Amniotic epithelial cell (primary cell): ENCODE measurements at places on chromosomes 5 and 9.

- DNase-seq = no peak
Measured at GRCh38 chr9:4842734-4843133, 50.0 kb downstream of the RCL1 start.

DNA sequence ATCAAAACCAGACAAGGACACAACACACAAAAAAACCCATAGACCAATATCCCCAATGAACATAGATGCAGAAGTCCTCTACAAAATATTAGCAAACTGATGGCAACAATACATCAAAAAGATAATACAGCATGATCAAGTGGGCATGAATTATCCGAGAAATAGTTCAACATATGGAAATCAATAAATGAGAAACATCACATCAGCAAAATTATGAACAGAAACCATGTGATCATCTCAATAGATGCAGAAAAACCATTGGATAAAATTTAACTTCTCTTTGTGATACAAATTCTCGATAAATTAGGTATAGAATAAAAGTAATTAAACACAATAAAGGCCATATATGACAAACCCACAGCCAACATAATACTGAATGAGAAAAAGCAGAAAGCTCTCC, 69.6 kb downstream of the C9 start:
- DNase-seq = no peak

DNA sequence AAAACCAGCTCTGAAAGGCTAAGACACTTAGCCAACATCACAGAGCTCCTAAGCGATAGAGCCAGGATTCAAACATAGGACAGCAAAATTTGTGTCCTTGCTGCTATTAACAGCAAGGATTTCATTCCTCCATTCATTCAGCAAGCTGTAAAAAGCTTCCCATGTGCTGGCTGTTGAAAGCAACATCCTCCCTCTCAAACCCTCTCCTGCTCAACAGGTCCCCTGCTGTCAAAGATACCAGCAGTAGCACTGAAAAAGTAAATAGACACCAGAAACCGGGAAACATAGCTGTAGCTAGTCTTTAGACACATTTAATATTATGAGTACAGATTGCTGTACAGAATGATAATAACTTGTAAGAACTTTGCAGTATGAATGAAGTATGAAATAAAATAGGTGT, 52.6 kb upstream of the ADAMTSL1 start:
- no peak for DNase-seq

GRCh38 chr9:12815888-12816287, 41.1 kb downstream of the LURAP1L start:
- DNase-seq = peak; percentile 76

DNA sequence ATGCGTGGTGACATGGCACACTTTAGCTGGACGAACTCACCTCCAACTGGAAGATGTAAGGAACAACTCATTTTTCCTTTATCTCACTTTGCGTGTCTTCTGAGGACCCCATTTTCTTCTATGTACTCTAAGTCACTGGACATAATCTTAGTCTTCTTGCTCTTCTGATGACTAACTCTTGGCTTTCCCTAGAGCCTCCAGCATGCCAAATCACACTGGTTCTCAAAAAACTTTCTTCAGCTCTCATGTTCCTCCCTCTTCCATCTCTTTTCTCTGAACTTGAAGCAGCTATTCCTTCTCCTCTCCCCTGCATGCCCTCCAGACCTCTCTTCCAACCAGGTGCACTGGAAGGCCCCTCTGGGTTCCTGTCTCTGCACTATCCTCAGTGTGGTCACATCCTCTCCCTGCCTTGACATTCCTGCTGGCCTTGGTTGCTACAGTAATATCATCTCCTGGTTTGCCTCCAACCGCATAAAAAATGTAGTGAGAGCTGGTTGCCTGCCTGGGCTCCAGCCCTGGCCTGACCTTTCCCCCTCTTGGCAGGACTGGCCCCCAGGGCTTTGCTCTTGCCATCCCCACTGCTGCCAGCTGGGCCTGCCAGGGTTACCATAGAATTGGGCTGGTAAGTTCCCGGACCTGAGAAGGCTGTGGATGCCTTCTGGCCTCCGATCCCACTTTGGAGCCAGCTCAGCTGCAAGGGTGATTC, 44.8 kb upstream of the BNC2 start:
- no peak for DNase-seq

DNA sequence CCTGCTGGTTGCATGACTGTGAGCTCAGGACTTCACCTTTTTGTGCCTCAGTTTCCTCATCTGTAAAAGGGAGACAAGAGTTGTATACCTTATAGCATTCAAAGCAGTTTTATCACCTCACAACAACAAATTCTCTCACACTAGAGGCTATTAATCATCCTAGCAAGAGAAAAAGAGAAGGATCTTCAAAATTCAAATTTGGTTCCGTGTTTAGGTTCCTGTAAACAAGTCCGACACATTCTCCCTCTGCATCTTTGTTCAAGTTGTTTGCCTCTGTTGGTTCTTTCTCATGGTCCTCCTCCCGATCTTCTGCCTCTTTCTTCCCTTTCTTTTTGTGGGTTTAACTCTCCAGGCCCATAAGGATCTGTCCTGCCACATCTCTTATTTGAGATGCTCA, 218.0 kb downstream of the PIK3R1 start:
- DNase-seq = no peak

- DNase-seq = peak; percentile 35
Measured at GRCh38 chr5:141611289-141611688, 7.5 kb downstream of the DIAPH1 start.

DNA sequence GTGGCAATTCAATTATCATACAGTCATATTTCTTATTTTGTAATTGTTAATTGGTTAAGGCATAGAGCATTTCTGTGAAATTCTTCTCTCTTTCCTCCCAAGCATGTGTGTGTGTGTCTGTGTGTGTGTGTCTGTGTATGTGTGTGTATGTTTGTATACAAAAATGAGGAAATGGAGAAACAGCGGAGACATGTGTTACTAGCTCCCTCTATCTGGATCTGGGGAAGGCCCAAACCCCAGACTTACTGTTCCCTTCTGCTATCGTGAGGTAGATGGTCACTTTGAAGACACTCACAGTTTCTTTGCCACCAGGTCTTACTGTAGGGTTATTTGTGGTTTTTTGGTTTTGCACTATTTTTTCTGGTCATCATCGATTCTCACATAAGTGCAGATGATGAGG, 11.4 kb upstream of the C5orf63 start:
- no peak for DNase-seq

- DNase-seq = no peak
Measured at GRCh38 chr5:88203981-88204750, 64.5 kb downstream of the TMEM161B start.

DNA sequence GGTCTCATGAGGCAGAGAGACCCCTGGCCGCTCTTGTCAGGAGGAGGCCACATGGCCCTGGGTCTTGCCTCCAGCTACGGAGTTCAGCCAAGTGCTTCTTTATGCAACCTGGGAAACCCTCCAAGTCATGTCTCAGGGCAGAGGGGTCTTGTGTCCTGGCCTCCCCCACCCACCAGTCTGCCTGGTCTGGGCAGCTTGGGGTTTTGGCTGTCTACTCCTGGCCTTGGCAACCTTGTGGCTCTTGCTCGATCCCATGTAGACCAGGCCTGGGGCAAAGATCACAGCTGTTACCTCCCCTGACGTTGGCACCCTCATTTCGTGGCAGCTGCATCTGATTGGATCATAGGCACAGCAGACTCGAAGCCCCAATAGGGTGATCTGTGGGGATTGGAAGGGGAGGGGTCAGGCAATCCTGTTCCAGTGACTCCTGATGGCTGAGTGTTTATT, 28.4 kb downstream of the JADE2 start:
- DNase-seq = no peak

- DNase-seq = no peak
Measured at GRCh38 chr5:153456354-153456753, 34.1 kb upstream of the GRIA1 start.

DNA sequence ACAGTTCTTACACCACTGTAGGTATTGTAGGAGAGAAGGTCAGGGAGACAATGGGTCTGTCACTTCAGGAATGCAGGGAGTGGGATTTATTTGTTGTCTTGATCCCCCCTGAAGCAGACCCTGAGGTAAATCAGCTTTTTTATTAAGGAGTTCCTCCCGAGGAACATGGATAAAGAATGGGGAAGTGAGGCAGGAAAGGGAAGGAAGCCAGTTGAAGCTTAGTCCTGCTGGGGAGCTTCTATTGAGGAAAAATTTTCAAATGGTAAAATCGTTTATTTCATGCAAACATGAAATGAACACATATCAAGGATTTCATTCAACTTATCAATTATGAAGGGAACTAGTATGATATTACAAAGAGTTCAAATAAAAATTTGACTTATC, 318.6 kb upstream of the PIK3R1 start:
- DNase-seq = no peak

DNA sequence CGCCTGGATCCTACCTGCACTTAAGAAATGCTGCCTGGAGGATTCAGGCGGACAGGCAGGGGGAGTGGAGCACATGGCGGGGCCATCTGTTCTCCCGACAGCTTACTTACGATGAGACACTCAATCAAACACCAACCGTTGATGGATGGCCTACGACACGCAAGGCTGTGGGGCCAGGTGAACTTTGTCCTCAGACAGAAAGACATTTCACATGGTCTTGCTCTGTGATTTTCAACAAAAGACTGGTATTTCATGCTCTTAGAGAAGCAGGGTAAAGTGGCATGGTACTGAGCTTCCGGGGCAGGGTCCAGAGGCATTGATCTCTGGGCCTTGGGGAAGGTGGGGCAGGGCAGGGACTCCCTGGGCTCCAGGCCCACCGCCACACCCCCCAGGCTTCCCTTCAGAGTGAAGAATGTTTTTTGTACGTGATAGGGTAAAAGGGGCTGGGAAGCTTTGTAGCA, 9.1 kb upstream of the OLFM1 start:
- DNase-seq = no peak

DNA sequence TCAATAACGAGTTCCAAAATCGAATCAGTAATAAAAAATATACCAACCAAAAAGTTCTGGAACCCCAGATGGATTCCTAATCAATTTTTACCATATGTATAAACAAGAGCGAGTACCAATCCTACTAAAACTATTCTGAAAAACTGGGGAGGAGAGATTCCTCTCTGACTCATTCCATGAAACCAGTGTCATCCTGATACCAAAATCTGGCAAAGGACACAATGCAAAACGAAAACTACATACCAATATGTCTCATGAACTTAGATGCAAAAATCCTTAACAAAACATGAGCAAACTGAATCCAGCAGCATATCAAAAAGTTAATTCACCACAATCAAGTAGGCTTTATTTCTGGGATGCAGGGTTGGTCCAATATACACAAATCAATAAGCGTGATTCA, 30.5 kb upstream of the MACIR start:
- no peak for DNase-seq

DNA sequence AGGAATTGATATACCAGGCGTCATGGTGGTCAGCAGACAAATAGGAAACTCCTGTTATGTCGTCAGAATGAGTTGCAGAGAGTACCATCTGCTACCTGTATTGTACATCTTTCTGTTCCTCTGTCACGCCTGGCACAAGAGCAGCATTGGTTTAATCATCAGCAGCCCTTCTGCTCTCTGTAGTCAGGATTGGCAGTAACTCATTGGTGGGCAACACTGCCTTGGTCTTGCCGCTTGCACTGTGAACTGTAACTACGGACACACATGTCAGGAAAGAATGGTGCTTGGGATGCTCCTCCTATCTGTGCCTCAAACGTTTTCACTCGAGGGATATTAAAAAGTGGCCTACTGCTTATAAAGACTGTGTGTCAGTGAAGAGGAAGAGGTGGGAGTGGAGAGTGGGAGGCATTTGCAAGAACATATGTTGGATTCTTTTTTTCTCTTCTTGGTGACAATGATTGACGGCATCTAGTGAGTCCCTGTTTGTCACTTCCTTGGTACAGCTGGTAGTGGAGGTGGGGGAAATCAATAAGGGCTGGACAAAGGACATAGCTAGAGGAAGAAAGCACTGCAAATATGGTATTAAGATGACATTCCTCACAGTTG, 76.6 kb downstream of the F2RL2 start:
- no peak for DNase-seq

GRCh38 chr5:82045554-82046275, 73.9 kb downstream of the ATG10 start:
- peak; percentile 64 for DNase-seq

- DNase-seq = no peak
Measured at GRCh38 chr5:116658141-116658540, 83.5 kb upstream of the SEMA6A start.

DNA sequence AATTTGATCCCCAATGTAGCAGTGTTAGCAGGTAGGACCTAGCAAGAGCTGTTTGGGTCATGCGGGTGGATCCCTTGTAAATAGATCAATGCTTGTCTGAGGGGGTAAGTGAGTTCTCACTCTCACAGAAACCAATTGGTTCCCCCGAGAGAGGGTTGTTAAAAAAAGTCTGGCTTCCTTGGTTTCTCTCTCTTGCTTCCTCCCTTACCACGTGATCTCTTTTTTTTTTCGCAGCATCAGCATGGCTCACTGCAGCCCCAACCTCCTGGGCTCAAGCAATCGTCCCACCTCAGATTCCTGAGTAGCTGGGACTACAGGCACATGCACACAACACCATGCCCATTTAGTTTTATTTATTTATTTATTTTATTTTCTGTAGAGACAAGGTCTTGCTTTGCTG, 26.4 kb downstream of the RAPGEF6 start:
- no peak for DNase-seq

DNA sequence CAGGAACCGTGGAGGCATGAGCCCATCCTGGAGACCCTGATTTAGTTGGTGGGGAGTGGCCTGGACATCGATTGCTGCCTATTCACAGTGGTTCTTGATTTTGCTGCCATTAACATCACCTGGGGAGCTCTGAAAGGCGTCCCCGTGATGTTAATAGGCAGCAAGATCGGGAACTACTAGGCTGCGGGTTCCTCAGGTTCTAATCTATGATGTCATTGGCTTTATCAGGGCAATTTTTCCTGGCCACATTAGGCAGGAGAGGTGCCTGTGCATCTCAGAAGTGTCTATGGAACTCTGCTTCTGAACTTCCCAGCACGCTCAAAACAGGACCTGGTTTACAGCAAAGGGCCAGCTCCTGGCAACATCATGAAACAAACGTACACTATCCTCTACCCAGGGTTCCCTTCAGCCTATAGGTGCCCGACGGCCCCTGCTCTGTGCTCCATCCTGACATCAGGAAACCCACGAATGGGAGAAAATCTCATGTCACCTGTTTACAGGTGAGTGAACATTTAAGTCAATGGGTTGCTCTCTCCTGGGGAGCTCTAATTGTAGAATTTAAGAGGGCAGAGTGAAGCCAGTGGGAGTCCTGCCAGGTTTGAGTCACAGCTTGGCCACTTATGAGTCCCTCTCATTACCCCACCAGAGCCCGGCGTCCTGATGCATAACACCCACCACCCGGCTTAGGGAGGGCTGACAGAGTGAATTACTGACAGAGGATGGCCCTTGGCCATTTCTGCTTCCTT, 49.4 kb downstream of the ROPN1L start:
- DNase-seq = no peak
